Choroid plexus epithelial cell (primary cell): ENCODE measurements at places on chromosomes 13 and 19.

DNA sequence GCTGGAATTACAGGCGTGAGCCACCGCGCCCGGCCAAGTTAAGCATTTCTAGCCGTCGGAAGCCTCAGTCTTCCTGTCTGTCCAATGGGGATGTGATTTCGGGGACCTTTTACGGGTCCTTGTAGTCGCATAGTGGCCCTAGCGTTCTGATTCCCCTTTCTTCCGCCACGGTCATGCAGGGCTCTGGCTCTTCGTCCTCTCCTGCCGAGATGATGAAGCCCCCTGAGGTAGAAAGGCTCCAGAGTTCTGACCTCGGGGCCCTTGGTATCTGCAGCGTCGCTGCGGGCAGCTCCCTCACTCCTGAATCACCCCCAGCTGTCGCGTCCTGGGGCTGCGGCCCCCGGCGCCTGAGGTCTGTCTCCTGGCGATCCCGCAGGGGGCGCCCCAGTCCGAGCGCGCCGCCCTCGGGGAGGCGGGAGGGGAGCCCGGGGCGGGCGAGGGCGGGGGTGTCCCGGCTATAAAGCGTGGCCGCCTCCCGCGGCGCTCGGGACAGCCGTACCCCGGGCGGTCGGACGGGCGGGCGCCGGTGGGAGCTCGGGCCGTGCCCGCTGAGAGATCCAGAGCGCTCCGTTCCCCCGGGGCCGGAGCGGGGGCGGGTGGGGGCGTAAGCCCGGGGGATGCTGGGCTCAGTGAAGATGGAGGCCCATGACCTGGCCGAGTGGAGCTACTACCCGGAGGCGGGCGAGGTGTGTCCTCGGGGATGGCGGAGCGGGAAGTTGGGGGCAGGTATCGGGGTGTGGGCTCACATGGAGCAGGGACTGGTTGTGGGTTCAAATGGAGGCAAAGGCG lies at the start of gene FOXA3:
Gene FOXA3, plus strand, starts transcription at position 487 of the 789 bp plus-strand sequence. Its CDS starts 131 bp downstream, at position 618.
- DNase-seq = peak; percentile 17

GRCh38 chr19:2700660-2701360 lies 1.7 kb downstream of the GNG7 start:
- no peak for DNase-seq

- no peak for DNase-seq
Observed at GRCh38 chr19:9060564-9061340, 26.1 kb upstream of the OR1M1 start.

GRCh38 chr13:30802501-30802900 lies 67.2 kb downstream of the ALOX5AP start:
- DNase-seq = no peak

DNA sequence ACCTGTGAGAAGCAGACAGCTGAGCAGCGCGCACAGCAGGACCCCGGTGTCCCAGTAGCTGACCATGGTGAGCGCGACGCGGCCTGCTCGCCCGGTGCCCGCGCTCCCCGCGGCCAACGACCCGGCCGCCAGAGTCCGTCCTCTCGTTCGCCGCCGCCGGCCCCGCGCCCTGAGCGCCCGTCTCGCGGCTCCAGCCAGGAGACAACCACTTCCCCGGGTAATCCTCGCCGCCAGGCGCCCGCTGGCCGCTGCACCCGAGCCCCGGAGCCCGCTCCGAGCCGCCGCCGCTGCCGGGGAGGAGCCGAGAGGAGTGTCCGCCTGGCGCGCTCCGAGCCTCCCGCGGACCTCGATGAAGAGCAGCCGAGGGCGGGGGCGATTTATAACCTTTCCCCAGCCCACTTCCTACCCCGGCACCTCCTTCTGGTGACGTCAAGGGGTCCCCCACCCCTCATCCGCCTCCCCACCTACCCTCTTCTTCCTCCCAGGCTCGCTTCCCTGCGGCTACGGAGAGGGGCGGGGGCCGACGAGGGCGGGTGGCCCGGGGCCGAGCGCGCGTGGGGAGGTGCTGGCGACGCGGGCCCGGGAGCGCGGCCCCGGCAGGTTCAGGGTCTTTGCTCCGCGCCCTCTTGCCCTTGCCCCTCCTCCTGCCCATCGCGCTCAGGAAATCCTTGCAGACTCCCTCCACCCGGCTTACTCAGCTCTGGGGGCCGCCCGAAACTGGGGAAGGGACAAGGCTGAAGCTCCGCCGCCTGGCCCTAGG lies at the start of gene FLT1:
Gene FLT1, minus strand, starts transcription at position 351 of the 760 bp plus-strand sequence. Its CDS starts 285 bp downstream, at position 66.
- DNase-seq = no peak

DNA sequence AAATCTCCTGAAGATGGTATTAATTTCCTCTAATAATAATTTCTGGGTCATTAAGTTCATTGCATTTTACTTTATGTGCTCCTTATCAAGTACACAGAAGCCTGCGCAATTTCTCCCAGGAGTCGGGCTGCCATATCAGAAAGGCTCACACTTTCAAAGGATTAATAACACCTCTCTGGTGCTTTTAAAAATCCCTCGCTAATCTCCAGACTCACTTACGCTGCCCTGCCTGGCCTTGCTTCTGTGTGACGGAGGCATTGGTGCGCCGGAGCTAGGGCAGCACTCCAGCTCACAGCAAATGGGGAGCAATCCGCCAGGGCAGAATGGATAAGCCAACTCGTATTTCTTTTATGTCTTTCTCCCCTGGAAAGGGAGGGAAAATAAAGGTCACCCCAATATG lies 300.8 kb downstream of the EFNB2 start:
- no peak for DNase-seq

- peak; percentile 28 for DNase-seq
Observed at GRCh38 chr19:47274891-47275761, 441 bp downstream of the INAFM1 start.

DNA sequence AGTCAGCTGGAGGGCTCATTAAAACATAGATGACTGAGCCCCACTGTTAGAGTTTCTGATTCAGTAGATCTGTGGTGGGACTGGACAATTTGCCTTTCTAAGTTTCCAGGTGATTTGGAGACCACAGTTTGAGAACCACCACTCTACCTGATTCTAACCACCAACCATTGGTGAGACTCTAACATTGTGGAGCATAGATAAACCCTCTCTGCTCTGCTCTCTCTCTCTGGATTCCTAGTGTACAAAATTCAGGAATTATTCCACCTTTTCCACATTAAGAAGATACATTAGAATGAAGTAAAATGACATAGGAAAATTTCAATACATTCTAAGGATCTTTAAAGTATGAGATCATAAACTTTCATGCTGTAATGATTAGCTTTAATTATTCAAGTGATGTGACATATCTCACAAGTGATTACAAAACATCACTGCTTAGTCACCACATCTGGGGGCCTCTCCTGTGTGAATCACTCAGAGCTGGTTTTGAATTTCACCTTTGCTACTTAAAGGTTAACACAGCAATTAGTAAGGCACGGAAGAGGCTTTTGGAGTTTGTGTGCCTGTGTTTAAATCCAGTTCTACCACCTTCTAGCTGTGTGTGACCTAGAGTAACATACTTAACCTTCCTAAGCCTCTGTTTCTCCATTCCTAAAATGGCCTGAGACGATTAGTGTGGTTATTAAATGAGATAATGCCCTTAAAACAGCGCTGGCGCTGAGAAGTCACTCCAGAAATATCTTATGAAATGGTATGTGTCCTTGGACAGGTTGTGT lies 78.5 kb upstream of the NBEA start:
- DNase-seq = peak; percentile 86

GRCh38 chr13:46522748-46523030 lies 30.3 kb upstream of the LRCH1 start:
- DNase-seq = no peak

GRCh38 chr13:111898956-111899713 lies 167.8 kb upstream of the SOX1 start:
- no peak for DNase-seq

GRCh38 chr19:18533058-18533457 lies 10.3 kb downstream of the FKBP8 start:
- no peak for DNase-seq

DNA sequence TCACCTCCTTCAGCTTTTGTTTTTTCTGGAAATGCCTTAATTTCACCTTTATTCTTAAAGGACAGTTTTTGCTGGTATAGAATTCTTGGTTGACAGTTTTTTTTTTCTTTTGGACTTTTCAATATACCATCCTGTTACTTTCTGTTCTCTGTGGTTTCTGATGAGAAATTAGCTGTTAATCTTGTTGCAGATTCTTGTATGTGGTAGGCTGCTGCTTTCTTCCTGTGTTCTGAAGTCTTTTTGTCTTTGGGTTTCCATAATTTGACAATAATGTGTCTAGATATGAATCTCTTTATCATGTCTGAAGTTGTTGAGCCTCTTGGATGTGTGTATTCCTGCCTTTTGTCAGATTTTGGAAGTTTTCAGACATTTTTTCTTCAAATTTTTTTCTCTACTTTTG lies 12.0 kb downstream of the ZNF283 start:
- no peak for DNase-seq

- DNase-seq = no peak
Observed at GRCh38 chr19:30712431-30713337, 340.5 kb downstream of the ZNF536 start.
